ENCODE measurements at places on chromosomes 16 and 17.

- no peak for DNase-seq
These were observed 185.4 kb downstream of the ABCC12 start for GRCh38 chr16:47970291-47970931.

- DNase-seq = no peak
These were observed 161.8 kb upstream of the NOG start for GRCh38 chr17:56431736-56432135.

- no peak for DNase-seq
These were observed 199.9 kb downstream of the RBFOX1 start for GRCh38 chr16:7532534-7532933.

DNA sequence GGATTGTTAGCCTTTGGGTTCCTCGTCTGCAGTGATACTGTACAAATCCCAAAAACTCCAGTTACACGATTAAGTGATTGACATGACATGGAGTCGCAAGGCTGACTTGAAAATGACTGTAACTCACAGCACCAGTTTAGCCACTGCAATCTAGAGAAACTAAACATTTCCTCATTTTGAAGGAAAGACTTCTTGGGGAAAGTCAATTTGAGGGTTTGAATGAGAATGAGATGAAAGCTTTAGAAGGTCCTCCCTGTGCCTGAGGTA is 4.8 kb downstream of the BANP start:
- no peak for DNase-seq

- DNase-seq = no peak
These were observed 76.3 kb downstream of the LITAF start for GRCh38 chr16:11510178-11510973.

DNA sequence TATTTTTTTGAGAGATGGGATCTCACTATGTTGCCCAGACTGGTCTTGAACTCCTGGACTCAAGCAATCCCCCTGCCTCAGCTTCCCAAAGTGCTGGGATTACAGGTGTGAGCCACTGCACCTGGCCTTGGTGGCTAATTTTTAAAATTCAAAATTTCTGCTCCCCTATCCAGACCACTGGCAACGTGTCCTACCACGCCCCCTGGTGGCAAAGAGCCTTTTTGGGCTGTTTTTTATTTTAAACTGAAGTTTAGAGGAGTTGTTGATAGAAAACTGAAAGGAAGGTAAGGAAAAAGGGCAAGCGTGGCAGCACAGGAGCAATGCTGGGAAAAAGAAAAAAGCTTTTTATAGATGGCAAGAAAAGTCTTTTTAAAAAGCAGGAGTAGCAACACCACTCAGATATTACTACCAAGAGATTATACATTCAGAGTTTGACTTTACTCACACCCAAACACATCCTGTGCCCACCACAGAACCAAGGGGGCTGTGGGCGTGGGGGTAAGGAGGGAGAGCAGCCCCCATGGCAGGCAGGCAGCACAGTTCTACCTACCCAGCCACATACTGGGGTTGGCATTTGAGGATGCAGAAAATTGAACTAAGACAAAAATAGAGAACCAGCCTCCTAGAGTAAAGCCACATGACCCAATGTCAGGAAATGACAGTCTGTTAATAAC is 4.2 kb upstream of the MXRA7 start:
- DNase-seq = no peak

DNA sequence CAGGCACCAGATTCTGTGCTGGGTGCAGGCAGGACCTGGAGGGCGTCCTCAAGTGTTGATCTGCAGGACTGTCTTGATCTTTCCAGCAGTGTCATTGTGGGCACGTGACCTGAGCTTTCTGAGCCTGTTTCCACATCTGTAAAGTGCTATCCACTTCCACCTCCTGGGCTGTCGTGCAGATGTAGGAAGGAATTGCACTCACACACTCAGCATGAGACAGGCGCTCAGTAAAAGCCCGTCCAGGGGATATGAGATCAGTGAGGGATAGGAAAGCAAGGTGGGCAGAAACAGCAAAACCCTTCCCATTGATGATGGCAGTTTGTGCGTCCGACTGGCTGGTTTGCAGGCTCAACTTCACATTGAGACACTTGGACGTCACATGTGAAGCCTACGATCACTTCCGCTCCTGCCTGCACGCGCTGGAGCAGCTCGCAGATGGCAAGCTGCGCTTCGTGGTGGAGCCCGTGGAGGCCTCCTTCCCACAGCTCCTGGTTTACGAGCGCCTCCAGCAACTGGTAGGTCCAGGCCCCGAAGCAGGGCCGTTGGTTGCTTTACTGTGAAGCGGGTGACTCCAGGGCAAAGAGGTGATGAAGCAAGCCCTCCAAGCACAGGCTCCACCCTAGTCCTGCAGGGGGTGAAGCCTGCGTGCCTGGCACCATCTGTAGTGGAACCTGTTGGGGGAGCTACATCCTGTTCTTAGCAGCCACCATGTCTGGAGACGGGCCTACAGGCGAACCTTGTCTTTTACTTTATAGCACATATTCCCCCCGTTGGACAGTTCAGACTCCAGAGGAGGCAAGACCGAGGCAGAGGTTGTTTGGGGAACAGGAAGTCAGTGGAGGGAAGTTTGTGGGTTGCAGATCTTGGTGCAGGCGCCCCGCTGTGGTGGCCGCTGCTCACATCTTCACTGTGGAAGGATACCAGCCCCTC is 23.0 kb downstream of the METTL22 start:
- DNase-seq = no peak

- no peak for DNase-seq
These were observed 2.1 kb upstream of the NAGS start for GRCh38 chr17:44002141-44002848.
